ENCODE measurements at places on chromosomes 13 and 19.

GRCh38 chr19:16541526-16542044 lies 652 bp downstream of the CHERP start:
- DNase-seq: no peak

- DNase-seq: no peak
These were observed 4.8 kb downstream of the PDX1 start for GRCh38 chr13:27924529-27925141.

GRCh38 chr19:45778010-45778661 lies 4.2 kb downstream of the DMPK start:
- no peak for DNase-seq

- DNase-seq: no peak
These were observed 35.7 kb upstream of the DPRX start for GRCh38 chr19:53596056-53596455.

All from activated T-helper 1 cell treated with Interleukin-2 at 50 U/mL for 16 hours (primary cell).